GM13977 (cell line): ENCODE measurements at places on chromosomes 4 and X.

- no peak for DNase-seq
These were observed 311.8 kb downstream of the PPP3CA start for GRCh38 chr4:101035487-101035886.

GRCh38 chr4:1713003-1713851, 1.1 kb upstream of the SLBP start:
- no peak for DNase-seq

DNA sequence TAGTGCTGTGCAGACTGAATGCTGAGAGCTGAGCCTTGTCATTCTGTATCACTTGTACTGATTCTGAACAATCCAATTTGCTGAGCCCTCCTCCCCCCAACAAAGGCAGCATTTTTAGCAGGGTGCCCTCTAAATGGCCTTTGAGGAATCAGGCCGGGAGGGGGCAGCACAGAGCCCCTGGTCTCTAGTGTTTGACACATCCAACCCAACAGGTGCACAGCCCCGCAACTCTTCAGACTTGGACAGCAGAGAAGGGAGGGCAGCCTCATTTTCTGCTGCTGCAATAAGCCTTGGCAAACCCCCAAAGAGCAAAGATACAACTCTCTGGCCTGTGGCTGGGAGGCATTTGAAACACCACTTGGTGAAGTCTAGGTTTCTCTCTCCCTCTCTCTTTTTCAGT, 3.4 kb downstream of the ATP1B4 start:
- peak; percentile 11 for DNase-seq

DNA sequence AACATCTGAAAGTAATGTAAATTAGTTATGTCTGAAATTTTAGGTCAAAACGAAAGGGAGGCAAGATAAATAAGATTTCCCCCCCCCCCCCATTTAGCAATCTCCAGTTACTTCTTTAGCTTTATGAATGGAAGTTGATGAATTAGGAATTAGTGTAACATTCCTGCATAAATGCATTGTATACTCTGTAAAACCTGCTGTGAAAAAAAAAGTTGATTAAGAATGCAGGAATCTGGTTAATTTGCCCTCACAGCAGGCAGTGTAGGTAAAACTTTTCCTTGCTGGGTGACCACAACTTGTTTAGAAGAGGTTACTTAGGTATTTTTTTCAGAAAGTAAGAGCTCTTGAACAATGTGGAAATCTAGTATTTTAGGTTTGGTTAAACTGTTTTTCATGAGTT, 15.3 kb downstream of the LARP7 start:
- DNase-seq: no peak

- DNase-seq: no peak
These were observed 477.6 kb upstream of the INTU start for GRCh38 chr4:127155116-127155515.

DNA sequence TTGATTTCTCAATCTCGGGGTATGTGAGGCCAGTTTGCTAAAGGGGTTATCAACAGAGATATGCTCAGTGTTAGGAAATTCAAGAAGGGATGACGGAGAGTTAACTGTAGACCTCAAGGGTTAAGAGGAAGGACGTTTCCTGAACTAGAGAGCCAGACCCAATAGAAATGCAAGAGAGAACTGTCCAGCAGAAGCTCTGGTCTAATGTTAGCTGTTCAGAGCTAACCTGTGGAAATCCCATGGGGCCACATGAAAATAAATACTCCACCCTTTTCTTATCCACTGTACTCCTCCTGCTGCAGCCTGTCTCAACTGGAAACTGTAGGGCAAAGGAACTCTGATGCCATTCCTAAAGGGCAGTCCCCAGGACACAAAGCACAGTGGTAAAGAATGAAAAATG, 274.3 kb downstream of the DMD start:
- no peak for DNase-seq

DNA sequence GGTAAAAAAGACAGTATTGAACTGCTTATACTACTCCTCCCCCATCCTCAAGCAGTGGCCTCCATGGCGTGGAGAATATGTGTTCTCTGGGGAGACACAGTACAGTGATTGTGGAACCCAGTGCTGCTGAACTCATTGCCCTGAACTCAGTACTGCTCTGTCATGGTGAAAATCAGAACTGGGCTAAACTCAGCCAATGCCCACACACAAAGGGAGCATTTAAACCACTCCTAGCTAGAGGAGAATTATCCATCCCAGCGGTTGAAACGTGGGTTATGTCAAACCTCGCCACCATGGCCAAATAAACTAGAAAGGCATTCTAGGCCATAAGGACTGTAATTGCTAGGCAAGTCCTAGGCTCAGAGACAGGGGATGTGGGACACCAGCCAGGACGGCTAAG, 131.8 kb downstream of the SPOCK3 start:
- DNase-seq: no peak

- no peak for DNase-seq
These were observed 136.7 kb downstream of the ARHGAP24 start for GRCh38 chr4:85611661-85612060.

DNA sequence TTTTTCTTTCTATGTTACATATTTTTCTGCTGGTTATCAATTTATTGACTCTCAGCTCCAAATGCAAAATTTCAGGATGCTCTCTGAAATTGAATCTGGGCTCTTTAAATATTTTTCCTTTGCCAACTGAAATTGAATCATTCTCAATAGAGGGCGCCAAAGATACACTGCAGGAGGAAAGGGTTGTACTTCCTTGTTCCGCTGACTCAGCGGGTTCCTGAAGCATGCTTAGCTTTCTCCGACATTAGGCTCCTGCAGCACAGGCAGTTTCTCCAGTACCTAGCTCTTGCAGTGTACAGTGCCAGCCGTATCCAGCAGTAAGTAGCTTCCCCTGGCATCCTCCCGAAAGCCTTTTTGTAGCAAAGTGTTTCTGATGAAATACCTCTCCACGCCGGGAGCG, 28.8 kb upstream of the CFAP47 start:
- DNase-seq: peak; percentile 28

- DNase-seq: no peak
These were observed 22.9 kb downstream of the FAT1 start for GRCh38 chr4:186700746-186701145.

DNA sequence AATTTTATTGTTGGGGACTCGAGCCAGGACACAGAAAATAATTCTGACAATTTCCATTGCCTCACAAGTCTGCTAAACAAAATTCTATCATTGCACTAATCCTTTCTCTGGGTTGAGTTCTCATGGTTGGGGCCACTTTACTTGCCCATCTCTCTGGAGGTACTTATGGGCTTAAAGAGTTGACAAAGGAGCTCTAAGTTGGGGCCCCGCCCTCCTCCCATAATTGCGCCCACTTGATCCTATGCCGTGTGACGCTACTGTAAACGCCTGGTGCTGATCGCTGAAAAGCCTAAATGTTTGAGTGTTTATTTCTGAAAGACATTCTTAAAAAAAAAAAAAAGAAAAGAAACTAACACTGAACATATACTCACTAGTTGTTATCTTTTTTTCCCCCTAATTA, 103.0 kb downstream of the TENM3 start:
- DNase-seq: no peak

DNA sequence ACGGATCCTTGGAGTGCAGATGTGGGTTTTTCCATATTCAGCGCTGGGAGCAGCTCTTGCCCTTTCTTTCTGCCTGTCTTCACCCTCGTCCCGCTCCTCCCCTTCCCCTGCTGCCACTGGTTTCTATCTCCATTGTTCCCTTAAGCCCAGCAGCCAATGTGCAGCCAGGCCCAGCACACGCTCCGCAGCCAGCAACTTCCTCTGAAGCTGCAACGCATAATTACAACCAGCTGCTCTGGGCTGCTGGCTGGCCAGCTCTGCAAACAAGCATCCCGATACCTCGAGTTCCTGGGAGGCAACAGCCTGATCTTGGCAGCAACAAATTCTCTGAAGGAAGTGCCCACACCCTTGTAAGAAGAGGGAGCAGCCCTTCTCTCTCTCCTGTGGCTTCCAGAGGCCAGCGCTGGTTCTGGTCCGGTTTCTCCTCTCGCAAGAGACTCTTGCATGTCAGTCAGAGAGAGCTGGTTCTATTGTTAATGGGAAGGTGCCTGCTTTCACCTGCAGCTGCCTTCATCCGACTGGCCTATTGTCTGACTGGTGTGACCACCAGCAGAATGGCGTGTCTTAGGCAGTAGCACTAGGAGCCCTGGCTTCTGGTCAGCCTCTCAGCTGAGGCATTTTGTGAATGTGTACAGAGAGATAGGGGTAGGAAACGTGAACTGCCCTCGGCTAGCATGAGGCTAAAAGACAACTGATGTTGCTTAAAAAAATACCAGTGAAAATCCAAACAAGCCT, 83.8 kb upstream of the MAML3 start:
- no peak for DNase-seq

DNA sequence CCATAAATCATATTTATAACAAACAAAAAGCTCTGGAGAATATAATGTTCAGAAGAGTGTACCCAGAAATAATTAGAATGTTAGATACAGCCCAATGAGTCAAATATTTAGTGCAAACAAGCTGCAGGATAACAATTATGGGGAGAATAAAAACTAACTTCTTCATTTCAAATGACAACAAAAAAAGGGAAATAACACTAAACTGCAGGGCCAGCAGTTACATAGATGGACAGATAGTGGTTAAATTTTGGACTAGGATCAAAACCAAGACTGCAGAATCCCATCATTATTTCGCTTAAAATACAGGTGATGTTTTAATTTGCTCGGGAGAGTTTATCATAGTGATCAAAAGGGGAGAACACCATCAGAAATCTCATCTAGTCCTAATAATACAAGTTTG, 617 bp upstream of the GPR34 start:
- DNase-seq: no peak

DNA sequence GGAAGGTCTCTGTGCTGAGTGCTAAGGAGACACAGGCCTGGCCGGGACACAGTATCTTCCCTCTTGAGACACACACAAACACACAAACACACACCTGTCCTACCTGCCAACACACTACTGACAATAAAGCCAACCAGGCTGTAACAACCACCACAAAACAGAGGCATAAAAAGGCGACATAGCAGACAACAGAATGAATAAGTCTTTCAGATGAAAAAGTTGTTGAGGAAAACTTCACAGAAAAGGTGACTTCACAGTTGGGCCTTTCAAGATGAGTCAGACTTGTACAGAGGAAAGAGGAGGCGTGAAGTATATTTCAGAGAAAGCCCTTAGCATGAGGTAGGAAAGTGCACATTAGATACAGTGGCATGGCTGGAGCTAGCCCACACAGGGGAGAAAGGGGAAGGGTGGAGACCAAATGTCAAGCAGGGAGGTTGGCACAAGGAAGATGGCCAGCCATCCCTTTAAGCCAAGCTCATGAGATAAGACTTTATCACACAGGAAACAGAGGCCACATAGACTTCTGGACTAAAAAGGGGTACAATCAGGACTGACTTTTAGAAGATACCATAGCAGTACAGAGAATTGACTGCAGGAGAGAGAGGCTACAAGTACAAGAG, 54.0 kb downstream of the SLC9A7 start:
- peak; percentile 41 for DNase-seq

DNA sequence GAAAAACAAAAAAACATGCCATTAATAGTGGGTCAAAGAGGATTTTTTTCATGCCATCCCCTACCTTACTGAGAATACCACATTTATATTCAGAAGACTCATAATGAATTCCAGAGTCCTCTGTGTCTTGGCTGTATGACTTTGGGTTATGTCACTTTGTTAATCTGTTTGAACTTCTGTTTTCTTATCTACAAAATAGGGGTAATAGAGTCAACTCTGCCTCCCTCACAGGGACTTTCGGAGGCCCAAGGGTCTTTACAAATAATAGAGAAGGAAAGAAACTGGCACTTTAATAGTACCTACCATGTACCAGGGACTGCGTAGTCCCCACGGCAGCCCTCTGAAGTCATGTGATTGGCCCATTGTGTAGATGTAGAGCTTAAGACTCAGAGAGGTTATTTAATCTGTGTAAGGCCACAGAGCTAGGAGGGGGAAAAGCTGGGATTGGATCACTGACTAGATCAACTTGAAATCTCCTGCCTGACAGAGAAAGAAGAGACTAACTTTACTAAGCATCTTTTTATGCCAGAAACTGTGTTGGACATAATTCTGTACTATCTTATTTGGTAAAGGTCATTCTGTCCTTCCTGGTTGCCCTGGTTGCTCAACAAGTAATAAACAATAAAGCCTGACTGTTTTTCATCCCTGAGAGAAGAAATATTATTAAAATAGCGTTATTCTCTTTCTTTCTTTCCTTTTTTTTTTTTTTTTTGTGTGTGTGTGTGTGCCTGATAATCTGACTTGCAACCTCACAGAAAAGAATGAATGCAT, 59.6 kb downstream of the NFKB1 start:
- no peak for DNase-seq

GRCh38 chr4:173500841-173501591, 29.0 kb downstream of the HAND2 start:
- peak; percentile 61 for DNase-seq

DNA sequence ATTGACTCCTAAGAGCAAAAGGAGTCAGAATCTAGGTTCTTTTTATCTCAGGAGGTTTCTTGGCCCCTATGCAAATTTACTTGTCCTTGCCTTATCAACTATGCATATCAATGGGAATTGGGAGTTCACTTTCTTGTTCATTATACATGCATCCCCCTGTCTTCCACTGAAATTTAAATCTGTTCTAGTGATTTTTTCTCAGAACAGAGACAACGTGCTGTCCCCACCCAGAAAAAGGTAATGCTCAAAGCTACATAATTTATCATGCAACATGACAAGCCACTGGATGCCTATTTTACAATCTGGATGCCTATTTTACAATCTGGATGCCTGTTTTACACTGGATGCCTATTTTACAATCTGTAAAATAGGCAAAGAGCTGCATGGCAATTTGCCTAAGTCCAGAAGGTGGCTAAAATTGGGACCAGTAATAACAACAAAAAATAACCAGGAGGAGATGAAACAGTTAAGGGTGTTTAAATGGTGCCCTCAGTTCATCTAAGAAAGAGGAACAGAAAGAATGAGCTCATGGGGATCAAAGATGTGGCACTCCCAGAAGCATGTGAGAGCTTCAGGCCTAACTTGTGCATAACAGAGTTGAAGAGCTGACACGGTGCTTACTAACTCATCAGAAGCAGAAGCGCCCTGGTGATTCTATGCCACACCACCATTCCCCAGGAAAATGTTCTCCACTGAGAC, 537.8 kb upstream of the BOD1L1 start:
- peak; percentile 58 for DNase-seq
